ENCODE measurements at places on chromosomes 7 and 10.
A peak's percentile ranks its signal among the peaks of the same experiment; 100 is the strongest.

GRCh38 chr7:138257459-138258196, 181.4 kb downstream of the AKR1D1 start:
- peak; percentile 96 for DNase-seq

- no peak for DNase-seq
Measured at GRCh38 chr10:93815304-93816096, 57.8 kb downstream of the LGI1 start.

DNA sequence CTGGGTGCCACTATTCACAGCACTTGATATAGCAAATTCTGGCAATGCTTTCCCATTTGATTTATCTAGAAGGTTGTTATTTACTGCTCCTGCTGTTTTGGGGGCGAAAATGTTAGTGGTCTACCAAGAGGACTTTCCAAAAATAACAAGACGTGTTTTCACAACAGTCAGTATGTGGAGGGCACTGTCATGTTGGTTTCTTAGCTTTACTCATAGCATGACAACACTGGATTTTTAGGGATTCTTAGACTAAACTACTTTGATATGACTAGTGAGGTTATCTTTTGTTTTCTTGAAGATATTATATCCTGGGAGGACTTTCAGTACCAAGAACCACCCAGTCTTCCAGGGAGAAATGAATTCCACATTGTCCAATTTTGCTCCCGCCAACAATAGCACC, 49.4 kb downstream of the NUDCD3 start:
- no peak for DNase-seq

GRCh38 chr10:88032566-88032965, 169.1 kb downstream of the PTEN start:
- peak; percentile 46 for DNase-seq

DNA sequence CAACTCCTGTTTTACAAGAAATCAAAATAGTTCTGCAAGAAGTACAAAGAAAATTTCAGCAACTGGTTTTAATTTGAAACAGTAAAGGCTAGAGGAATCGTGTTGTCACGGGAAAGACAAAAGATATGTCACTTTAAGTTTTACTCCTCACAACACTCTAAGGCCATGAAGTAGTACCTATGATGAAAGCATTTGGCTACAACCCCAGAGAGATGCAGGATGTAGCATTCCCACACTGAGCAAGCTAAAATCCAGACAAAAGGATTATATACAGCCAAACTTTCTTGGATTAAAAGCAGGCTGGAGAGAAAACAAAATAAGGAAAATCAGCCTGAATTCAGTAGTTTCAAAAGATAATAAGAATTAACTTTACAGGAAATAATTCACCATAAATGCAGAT, 245.5 kb upstream of the STEAP1 start:
- DNase-seq, result no peak

GRCh38 chr10:94490789-94491039, 54.9 kb upstream of the HELLS start:
- DNase-seq, result no peak

- DNase-seq, result no peak
Measured at GRCh38 chr7:149719050-149719899, 54.1 kb downstream of the ZNF467 start.

- DNase-seq, result no peak
Measured at GRCh38 chr10:46541017-46541661, 15.3 kb downstream of the GPRIN2 start.

- DNase-seq, result no peak
Measured at GRCh38 chr10:79985481-79986072, 36.7 kb upstream of the SFTPD start.
